ENCODE measurements at places on chromosomes 12 and 14.

DNA sequence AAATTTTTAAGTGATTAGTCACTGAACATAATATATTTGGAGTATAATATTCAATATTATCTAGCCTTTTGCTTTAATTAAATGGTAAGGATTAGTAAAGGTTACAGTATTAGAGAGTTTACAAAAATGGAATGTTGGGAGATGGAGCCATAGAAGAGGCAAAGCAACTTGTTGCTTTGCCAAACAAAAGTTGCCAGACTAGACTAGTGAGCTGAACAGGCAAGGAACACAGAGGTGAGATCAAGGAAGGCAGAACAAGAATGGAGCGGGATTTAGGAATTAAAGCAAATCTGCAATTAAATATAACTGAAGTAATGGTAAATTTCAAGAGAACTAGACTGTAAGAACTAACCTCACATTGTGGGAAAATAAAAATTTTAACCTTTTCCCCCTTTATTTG, 5.1 kb downstream of the ARF6 start:
- DNase-seq = no peak

GRCh38 chr14:23544511-23545447, 6.8 kb downstream of the ZFHX2 start:
- DNase-seq = no peak

DNA sequence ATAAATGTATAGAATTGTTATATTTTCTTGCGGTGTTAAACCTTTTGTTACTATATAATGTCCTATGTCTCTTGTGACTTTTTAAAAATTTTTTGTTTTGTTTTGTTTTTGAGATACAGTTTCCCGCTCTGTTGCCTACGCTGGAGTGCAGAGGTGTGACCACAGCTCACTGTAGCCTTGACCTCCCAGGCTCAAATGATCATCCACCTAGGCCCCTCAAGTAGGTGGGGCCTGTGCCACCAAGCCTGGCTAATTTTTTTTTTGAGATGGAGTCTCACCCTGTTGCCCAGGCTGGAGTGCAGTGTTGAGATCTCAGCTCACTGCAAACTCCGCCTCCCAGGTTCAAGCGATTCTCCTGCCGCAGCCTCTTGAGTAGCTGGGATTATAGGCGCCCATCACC, 26.5 kb upstream of the RCOR1 start:
- no peak for DNase-seq

GRCh38 chr12:46855760-46856159, 30.0 kb upstream of the SLC38A4 start:
- DNase-seq = no peak

GRCh38 chr12:119168721-119169120, 10.0 kb upstream of the HSPB8 start:
- DNase-seq = no peak

DNA sequence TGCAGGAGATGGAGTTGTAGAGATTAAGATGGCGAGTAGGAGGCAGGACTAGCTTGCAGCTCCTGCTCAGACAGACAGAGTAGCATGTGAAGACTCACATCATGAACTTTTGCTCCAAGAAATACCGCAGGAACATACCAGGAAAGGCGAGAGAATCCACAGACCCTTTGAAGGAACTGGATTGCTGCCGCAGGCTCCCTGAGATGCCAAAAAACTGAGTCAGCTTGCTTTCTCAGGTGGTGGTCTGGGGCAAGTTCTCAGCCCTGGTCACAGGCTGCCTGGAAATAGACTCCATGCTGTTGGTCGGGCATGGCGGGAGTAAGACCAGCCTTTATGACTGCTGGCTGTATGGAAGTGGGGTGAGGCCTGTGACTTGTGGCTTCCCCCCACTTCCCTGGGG, 163.6 kb upstream of the NAV3 start:
- no peak for DNase-seq

GRCh38 chr12:130226771-130227170, 64.5 kb downstream of the FZD10 start:
- DNase-seq = no peak

DNA sequence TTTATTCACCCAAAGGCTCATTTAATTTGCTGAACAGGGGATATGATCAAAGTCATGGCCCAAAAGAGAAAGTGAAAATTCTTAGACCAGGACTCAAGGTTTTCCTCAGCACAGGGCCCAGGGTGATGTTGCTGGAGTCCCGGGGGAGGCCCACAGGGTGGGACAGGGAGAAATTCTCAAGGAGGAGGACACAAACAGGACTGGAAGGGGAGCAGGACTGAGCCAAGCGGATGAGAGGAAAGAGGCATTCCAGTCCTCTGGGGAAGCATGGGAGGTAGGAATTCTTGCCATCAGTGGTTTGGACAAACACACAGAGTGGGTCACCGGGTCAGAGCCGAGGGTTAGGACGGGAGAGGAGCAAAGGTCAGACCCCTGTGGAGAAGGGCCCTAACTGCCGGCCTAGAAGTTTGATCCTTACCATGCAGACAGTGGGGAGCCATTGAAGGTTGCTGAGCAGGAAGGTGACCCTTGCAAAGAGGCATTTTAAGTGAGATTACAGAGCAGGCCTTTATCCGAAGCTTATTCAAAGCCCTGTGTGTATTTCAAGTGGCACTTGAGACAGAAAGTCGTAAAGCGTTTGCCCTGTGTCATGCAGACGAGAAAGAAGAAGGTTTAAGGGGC, 68.4 kb upstream of the PTGR2 start:
- DNase-seq = no peak

GRCh38 chr14:99327458-99328250, 55.7 kb upstream of the BCL11B start:
- DNase-seq = no peak

DNA sequence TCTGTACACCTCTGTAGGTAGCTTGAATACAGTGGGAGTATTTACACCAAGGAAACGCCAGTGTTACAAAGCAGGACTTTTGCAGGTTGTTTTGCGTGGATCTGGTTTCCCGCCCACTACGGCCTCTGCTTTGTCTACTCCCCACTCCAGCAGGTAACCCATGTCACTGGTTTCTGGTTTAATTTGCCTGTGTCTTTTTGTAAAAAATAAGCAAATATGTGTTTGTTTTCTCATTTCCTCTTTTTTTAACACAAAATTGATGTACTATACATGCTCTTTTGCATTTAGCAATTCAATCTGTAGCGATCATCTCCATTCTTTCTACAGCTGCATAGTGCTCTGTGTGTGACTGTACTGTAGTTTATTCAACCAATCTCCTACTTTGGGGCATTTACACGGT, 43.4 kb upstream of the SCN8A start:
- no peak for DNase-seq

DNA sequence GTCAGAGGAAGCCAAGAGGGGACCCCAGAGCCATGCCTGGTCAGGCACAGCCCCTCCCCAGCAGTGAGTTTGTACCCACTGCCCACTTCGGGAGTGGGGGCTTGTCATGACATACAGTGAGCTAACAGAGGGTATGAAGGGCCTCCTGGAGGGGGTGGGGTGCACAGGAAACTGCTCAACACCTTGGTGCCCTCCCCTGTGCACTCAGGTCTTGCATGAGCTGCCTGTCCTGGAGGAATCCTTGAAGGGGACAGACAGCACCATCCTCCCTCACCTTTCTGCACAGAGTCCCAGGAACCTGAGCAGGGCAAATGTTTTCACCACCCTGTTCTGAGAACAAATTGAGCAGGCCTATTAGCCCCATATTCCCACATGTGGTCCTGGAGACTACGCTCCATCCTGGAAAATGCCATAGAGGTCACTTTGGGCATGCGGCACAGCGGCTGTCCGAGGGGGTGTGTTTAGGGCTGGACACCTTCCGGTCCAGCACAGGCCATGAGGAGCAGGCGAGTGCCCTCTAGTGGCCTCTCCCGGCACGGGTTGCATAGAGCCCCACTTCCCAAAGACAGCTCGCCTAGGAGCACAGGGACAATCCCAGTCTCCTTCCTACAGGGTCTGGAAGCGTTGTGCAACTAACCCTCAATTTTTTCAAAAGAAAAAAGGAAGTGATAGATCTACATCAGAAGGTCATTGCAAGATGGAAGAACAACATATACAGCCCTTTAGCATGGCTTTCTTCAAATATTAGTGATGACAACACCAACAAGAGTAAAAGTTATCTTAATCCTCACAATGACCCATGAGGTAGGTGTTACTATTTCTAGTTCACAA, 31.9 kb upstream of the ZFP36L1 start:
- no peak for DNase-seq

- DNase-seq = no peak
These were observed 19.9 kb downstream of the MOK start for GRCh38 chr14:102285106-102285505.

DNA sequence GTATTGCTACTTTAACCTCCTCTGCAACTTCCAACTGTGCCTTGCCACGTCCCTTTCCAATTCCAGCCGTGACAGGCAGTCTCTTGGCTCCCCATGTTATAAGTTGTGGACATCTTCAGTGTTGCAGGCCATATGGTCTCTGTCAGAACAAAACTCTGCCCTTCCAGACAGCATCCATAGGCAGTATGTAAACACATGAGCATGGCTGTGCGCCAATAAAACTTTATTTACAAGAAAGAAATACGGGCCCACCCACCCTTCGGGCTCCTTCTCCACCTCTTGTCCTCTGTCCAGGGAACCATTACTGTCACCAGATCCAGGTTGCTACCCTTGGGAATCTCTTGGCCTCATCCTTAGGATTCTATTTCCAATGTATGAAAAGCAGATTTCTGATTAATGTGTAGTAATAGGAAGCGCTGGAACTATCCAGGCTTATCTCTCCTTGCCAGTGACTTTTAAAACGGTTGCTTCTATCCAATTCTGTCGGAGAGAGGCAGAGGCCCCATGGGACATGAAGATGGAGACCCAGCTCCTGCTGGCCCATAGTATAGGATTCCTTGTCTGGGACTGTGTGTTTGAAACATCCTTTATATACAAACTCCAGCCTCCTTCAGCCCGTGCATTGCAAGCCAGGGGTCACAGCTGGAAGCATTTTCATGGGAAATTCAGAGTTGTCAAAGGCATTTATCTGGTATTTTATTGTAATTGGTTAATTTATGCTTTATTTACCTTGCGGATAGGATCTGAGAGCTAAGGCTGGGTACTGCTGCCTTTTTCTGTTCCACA, 114.4 kb downstream of the ZNF664 start:
- DNase-seq = no peak

DNA sequence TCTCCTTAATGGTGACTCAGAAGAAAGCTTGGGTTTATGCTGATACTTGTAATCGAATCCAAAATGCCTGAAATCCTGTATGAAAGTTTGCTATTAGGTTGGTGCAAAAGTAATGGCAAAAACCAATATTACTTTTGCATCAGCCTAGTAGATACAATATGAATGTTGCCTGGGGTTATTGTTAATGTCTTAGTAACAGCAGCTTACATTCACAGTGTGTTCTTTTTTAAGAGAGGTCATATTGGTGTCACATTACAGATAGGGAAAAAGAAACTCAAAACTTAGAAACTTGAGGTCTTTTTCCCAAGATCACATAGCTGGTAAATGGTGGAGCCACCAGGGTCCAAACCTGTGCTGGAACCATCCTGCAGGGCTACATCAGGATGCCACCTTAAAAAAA, 25.2 kb downstream of the SRGAP1 start:
- no peak for DNase-seq

- DNase-seq = no peak
These were observed 46.9 kb downstream of the PRMT8 start for GRCh38 chr12:3537719-3538465.

DNA sequence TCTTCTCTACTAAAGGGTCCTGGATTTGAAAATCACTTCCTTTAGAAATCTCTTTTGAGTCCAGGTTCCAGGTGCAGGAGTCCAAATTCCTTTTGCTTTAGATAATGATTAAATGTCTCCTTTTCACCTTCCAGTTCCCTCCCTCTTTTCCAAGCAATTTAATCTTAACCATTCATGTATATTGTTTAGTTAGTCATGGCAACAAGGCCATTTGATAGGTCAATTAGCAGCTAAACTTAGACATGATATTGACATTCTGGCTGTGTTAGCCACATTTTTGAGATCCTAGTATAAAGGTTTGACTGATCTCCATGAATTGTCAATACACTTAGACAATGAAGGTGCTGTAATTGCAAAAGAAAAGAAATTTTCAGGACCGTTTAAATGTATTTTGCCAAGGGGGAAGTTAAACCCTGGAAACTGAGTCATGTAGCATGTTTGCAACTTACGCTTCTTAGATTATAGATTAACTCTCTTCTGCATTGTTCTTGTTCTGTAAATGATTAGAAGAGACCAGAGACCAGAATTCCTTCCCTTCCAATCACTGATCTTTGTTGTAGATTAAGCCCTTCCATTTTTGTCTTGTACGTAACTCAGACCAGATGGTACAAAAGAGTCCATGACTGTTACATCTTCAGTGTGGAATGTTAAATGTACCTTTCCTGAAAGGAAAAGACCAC, 12.4 kb upstream of the C12orf75 start:
- DNase-seq = no peak

GRCh38 chr14:103418481-103418818, 33.2 kb downstream of the MARK3 start:
- no peak for DNase-seq

- DNase-seq = no peak
These were observed 106.1 kb downstream of the PTPN11 start for GRCh38 chr12:112524676-112525425.

Measured in T-helper 22 cell (primary cell).